ENCODE measurements at places on chromosomes 3 and 15.
A peak's percentile ranks its signal among the peaks of the same experiment; 100 is the strongest.

- no peak for DNase-seq
Observed at GRCh38 chr3:134839990-134840389, 44.9 kb downstream of the EPHB1 start.

GRCh38 chr3:125383744-125384143 lies 8.6 kb upstream of the ZNF148 start:
- no peak for DNase-seq

DNA sequence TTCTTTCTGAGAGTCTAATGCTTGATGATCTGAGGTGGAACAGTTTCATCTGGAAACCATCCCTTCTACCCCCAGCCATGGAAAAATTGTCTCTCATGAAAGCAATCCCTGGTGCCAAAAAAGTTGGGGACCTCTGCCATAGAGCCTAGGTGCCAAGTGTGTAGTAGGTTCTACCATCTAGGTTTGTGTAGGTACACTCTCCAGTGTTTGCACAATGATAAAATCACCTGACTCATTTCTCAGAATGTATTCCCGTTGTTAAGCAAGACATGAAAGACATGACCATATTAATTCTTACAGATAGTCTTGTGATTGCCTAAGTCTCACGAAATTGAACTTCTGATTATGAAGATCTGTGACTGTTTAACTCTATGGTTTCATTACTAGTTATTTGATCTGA lies 68.6 kb downstream of the KAT2B start:
- no peak for DNase-seq

DNA sequence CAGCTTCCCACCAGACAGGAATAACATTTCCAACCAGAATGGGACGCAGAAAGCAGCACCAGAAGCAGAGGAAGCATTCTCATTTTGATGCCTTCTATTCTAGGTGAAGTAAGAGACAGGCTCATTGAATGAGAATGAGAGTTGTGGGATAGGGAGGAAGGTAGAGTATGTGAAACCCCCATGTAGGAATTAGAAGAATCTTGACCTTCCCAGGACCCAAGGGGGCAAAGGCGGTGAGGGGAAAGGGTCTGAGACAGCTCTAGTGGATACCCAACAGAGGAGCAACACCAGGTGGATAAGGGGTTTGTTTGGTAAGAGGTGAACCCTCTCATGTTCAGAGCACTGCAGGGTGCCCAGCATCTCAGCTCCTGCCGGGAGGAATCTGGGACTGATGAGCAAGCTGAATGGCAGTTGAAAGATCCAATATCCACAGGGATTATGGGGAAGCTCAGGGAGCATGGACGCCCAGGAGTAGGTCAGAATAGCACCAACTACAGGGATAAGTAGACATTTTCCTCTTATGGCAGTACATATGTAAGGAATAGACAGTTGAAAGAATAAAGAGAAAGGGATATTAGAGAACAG lies 77.0 kb downstream of the PLCL2 start:
- DNase-seq, result no peak

- DNase-seq, result no peak
Observed at GRCh38 chr3:128875556-128876120, 3.8 kb upstream of the ACAD9 start.

GRCh38 chr3:192246847-192247559 lies 480.3 kb downstream of the FGF12 start:
- DNase-seq, result no peak

DNA sequence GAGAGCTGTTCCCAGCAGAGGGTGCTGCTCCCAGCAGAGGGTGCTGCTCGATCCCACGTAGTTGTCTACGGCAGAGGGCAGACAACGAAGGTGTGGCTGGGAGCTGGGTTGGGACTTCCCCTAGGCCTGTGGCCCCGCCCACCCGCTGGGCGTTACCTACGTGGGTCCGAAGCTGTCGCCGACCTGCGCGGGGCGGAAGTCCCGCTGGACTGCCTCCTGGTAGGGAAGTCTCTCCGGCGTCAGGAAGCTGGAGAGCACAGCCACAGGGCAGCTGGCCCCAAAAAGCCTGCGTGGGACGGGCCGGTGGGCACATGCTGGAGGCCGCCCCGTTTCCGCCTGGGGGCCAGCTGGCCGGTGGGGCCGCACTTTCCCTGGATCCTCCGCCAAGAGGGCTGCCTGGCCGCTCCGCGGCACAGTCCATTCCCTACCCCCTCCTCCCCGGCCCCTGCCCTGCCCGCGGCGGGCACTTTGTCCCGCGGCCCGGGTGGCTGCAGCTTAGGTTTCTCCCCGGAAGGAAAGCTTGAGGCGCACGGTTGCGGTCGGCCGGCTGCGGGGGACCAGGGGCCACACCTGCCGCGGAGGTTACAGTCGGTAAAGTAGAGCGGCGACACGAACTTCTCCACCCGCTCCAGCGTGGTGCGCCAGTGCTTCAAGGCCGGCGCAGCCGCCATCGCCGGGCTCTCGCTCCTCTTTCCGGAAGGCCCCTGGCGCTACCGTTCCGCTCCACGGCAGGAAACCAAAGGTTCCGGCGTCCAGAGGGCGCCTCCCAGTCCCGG lies at the start of gene MAN2C1:
Gene MAN2C1, minus strand, starts transcription at position 695 of the 776 bp plus-strand sequence. Its CDS starts 24 bp downstream, at position 671.
- peak; percentile 92 for DNase-seq

DNA sequence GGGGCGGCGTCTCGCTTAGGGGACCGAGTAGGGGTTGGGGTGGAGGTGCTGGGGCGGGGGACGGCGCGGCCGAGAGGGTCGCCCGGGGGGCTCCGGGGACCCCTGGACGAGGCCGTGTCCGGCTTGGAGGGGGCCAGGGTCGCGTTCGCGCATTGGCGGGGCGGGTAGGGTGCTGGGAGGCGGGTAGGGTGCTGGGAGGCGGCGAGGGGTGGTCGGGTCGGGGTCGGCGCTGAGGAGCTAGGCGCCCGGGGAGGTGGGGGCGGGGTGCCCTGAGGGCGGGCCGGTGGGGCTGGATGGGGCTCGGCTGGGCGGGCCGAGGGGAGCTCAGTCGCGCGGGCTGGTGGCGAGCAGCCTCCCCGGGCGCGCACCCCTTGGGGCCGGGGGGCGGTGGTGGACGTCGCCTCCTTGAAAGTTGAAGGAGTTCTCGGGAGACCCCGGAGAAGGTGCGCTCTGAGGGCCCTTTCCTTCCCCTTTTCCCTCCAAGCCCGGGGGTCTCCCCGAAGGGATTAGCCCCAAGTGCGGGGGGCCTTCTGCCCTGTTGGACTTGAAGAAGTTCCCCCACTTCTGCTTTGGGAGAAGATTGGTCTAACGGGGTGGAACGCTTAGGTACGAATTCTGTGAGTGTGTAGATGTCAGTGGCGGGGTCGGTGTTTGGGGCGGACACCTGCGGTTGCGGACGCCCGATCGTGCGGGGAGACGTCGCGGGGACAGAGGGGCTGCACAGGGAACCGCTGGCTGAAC lies 543 bp downstream of the MEF2A start:
- DNase-seq, result no peak

GRCh38 chr15:70831094-70831911 lies 22.7 kb downstream of the LARP6 start:
- DNase-seq, result no peak

- DNase-seq, result no peak
Observed at GRCh38 chr3:126834596-126835471, 130.8 kb downstream of the CHCHD6 start.

DNA sequence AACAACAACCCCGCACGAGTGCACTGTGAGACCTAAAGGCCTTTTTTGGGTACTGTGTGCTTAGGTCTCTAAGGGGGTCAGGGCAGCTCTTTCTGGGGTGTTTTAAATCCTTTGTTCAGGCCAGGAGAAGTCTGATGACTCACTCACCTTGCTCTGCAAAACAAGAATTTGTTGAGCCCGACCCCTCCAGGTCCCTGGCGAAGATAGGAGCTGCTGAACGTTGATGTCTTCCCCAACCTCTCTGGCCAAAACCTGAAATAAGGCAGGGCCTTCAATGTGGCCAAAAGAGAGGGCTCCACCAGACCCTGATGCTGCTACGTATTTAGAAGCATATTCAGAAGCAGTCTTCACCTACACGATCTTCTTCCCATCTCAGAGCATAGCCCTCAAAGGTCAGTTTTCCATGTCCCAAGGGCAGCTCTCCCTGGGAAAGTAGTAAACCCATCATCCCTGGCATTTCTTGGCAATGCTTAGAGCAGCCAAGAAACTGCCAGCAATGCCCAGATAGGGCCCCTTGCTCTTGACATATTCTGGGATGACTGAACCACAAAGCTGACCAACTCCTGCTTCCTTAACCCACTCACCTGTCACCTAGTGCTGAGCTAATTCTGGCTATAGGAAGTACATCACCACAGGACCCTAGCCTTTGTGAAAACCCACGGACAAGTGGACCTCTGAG lies 27.1 kb downstream of the CCDC13 start:
- no peak for DNase-seq

DNA sequence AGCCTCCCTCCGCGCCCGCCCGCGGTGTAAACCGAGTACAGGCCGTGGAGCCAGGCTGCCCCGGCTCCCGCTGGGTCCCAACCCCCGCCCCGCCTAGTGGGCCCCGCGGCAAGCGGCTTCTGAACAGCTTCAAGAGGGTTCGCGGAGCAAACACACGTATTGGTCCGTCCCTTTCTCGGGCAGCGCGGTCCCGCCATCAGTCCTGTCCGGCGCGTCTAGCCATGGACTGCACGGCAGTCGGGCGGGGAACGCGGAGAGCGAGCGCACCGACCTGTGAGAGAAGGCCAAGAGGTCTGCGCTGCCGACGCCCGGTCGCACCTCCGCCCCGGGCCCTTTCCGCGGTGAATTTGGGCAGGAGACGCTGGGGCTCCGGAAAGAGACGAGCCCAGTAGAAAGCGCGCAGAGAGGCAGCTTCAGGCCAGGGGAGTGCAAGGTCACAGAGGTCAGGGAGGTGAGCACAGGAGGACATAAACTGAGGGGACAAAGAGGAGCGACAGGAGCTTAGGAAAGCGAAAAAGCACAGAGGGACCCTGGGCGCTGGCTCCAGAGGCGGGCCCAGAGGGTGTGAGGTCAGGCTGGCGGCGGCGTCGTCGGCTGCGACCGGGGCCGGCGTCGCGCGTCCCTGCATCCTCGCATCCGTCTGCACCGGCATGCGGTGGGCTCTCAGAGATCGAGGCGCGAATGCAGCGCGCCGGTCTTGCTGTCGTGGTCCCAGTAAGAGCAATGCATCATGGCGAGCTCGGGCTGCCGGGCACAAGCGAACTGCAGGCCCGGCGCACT lies 1.8 kb downstream of the FOXL2 start:
- no peak for DNase-seq

GRCh38 chr3:25410703-25411102 lies 17.4 kb upstream of the RARB start:
- DNase-seq, result no peak

- no peak for DNase-seq
Observed at GRCh38 chr3:70970171-70970570, 613.4 kb downstream of the FOXP1 start.

- no peak for DNase-seq
Observed at GRCh38 chr3:115977866-115978265, 354.6 kb downstream of the GAP43 start.

DNA sequence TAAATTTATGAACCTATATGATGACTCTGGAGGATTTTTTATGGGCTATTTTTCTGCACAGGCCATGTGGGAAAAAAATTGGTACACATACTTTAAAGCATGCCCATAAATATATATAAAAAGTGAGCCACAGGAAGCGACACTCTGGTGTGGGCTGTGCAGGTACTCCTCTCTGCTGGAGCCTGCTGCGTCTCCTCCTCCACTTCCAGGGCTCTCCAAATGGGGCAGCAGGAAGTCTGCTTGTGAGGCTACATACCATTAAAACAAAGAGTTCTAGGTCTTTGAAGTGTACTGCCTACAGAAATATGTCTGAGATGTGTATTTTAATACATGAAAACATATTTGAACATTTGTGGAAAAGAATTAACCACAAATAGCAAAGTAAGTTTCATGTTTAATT lies 135.1 kb downstream of the CTNNB1 start:
- DNase-seq, result no peak

DNA sequence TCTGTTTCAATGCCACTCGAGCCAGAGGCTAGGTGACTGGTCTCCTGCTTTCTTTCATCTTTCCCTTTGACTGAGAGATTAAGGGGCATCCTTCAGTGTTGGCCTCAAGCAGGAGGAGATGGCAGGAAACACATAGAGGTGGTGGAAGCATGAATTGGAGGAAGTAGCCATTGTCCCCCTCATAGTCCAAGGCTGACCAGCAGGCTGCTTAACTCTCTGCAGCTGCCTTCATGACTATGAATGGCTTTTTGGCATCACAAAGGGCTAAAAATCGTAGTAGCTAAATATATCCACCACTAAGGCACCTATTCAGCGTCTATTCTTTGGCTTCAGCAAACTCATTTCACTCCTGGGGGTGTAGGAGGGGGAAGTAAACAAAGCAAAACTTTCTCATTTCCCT lies 7.0 kb upstream of the FRMD4B start:
- no peak for DNase-seq

DNA sequence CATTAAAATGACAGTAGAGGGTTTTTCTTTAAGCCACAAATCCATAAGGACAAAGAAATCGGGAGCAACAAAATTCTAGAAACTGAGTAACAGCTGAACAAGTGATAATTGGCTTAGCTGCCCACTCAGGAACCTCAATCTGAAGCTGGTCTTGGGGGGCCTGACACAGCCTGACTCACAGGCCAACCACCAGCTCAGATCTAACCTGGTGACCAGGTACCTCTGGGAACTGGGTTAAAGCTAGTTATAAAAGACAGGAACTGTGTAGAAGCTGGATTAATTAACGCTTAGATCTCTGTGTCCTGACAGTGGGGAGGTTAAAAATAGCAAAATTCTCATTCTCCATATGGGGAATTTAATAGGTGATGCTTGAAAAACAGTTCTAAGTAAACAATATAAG lies 161.9 kb downstream of the PLCL2 start:
- DNase-seq, result no peak

- no peak for DNase-seq
Observed at GRCh38 chr15:81288040-81288439, 35.9 kb downstream of the STARD5 start.

DNA sequence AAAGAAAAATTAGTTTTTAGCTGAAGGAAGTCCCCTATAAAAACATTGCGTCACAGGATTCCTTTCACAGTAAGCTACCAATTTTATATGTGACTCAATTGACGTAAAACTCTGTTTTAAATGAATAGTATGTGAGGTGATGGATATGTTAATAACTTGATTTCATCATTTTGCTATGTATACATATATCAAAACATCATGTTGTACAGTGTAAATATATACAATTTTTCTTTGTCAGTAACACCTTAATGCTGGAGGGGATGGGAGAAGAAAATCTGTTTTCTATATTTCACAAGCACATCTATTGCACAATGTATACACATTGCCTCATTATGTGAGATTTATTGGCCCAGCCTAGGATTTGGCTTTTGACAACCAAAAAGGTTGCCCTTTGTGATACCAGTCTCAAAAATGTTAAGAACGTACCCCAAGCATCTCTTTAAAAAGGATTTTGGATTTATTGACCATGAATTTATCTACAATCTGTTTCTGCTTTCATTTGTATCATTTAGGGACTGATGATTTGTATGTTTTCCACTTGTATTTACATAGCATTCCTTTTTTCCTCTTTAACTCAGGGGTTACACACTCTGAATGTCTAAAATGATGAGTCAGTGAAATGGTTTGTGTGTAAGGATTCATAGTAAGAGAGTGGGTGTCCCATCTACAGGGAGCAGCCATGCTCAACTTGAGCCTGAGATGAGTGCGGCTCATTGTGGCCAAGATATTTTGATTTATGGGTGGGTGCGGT lies 62.6 kb downstream of the CRTC3 start:
- no peak for DNase-seq
